Hematopoietic multipotent progenitor cell treated with erythropoietin and hydrocortisone succinate and interleukin-3 and kit ligand, for 15 days (in vitro differentiated cells): ENCODE measurements at places on chromosomes 5 and 9.
A peak's percentile ranks its signal among the peaks of the same experiment; 100 is the strongest.

- no peak for DNase-seq
These were observed 15.7 kb upstream of the TBC1D9B start for GRCh38 chr5:179923436-179923835.

GRCh38 chr5:15354021-15354420 lies 146.0 kb upstream of the FBXL7 start:
- DNase-seq, result no peak

GRCh38 chr9:86141843-86142242 lies 42.5 kb upstream of the GOLM1 start:
- no peak for DNase-seq

DNA sequence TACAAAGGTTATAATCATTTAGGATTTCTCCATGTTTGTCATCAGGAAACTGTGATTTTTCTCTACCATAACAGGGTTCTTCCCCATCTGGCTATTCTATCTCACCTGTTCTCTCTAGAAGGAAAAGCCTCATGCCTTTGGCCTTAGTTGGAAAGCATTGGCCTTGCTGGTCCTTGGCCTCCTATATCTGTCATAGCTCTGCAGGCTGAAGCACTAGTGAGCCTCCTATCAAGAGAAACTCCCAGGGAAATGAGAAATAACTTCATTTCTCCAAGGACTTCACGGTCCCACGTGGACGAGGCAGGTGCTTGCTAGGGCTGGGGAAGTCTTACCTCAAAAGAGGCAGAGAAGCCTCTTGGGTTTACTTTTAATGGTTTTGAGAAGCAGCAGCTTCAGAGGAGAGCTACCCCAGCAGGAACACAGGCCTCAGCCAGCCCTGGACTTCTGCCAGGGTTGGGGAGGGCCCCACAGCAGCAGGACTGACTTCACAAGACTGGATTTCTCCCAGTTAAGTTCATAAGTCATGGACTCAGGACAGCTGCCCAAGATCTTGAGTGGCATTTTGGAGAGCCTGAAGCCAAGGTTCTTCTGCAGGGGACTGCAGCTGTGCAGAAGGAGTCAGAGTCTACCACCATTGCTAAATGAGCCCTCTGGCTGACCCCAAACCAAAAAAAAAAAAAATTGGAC lies 15.8 kb upstream of the PSAT1 start:
- DNase-seq, result no peak

DNA sequence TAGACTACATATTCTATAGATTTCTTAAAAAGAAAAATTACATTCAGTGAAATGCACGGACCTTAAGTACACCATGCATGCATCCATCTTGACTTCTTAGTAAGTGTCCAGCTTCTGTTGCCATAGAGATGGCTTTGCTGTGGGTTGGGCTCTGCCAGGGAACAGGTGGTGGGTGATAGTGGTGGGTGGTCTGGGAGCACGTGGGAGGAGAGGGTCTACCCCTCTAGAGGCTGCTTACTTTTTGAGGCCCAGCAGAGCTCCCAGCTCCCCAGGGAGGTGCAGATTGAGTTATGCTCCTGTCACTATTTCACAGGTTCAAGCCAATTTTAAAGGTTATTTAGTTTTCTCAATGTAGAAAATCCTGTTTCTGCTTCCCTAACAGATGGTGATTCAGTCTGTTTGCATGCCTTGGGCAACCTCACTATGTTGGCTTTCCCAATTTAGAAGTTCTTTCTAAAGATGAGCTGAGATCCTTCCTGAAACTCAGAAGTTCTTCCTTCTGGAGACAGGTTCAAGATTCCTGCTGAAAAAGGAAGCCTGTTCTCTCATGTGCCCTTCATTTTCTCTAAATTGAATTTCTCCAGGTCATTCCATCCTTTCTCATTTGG lies 107.4 kb upstream of the LHFPL2 start:
- DNase-seq, result no peak

DNA sequence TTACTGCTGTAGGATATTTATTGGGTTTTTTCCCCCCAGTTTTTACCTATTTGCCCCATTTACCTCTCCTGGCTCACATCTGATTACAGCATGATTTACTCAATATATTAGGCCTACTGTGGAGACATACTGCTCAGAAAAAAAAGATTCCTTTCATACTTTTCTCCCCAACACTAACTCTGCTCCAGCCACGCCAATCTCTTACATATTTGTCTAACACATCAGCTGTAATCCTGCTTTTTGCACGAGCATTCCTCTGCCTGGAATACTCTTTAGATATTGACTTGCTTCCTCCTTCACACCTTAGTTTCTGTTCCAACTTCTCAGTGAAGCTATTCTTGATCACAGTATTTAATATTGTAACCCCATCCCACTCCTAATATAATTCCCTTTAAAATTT lies 158.1 kb upstream of the VCAN start:
- no peak for DNase-seq

DNA sequence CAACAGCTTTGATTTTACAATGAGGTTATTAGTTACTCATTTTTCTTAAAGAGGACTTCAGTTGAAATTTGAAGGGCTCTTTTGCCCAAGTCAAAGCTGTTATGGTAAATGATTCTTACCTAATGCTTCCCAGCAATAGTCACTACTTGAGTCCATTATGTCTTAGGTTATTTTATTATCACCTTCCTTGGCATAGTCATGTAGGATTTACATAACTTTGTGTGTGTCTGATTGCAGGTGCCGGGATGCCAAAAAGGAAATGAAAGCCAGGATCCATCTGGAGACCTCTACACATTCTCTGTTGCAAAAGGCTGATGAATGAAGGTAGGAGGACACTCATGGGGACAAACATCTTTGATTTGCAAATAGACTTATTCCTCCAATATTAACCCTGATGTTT lies 38.8 kb upstream of the PLPPR1 start:
- no peak for DNase-seq

GRCh38 chr9:23567516-23568165 lies 258.4 kb downstream of the ELAVL2 start:
- no peak for DNase-seq

DNA sequence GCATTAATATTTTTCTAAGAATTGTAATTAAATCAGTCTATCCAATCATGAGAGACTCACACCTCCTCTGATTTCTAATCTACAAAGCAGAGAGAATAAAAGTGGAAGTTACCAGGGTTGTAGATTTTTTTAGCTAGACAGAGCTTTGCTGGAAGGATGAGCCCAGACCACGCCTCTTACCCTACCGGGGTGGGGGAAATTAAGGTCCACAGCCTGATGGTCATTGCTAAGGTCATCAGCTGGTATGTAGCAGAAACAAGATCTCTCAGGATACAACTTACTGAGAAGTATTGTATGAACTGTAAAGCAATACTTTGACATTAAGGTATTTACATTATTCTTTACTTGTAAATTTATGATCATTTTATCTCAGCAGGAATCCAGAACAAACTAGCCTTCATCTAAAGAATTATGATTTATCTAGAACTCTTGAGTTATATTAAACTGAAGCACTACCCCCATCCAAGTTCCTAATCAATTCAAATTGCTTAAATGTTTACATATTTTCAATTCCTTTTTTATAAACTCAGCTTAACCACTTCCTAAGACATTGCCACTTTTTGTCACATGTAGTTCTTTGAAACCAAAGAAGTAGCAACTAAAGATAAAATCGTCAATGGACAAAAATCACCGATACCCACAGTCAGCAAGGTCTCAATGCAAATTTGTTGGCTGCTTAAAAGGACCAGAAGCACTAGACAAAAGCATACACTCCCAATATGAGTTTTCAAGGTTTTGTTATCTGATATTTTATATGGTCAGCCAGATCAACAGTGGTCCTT lies 225.8 kb upstream of the DAPK1 start:
- no peak for DNase-seq

- no peak for DNase-seq
These were observed at the start of gene GABRB2 for GRCh38 chr5:161546470-161547301. GABRB2 (minus strand) TSS chr5:161546725; CDS start chr5:161546643, 82 bp downstream.

- peak; percentile 92 for DNase-seq
These were observed at the start of the genes NDOR1 and TMEM203 for GRCh38 chr9:137205126-137206069. NDOR1 (plus strand) TSS chr9:137205700; CDS start chr9:137205778, 78 bp downstream. TMEM203 (minus strand) TSS chr9:137205648; CDS start chr9:137205414, 234 bp downstream.

- no peak for DNase-seq
These were observed 185.7 kb upstream of the VCAN start for GRCh38 chr5:83285661-83286398.

DNA sequence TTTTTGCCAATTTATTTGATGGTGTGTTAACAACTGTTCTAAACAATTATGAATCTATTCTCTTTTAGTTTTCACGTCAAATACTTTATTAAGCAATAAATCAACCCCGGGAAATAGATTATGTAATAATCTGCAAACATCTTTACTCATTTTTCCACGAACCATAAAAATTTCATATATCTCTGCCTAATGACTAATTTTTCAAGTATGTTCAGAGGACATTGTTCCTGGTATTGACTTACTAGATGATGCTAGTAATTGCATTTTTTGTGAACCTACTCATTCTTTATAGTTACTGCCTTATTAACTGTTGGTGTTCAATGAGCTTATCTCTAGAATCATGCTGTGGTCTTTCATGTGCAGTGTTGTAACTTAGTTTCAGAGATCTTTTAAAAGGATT lies 41.0 kb upstream of the FBN2 start:
- DNase-seq, result no peak

- DNase-seq, result no peak
These were observed 55.3 kb upstream of the POU4F3 start for GRCh38 chr5:146283344-146283761.

- peak; percentile 92 for DNase-seq
These were observed 50.4 kb downstream of the USP20 start for GRCh38 chr9:129885670-129886106.

- no peak for DNase-seq
These were observed 762.3 kb downstream of the PRELID2 start for GRCh38 chr5:145072889-145073288.

GRCh38 chr5:115435065-115435777 lies 109.4 kb downstream of the FEM1C start:
- DNase-seq, result no peak

DNA sequence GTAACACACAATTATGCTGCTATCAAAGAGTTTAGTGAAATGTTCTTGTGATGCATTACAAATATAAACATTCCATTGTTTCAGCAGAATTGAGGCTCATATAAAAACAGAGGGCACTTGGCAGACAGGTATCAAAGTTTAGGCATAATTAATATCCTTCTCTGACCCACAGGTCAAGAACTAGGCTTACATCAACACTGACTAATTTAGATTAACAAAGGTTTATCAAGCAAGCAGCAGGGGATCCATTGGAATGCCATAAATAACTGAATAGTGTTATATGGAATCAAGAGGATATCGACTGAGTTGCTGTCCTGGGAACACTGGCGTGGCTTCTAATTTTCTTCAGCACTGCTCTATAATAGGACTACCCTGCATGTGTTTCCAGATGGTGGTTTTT lies 414.5 kb upstream of the ARRDC3 start:
- DNase-seq, result no peak

DNA sequence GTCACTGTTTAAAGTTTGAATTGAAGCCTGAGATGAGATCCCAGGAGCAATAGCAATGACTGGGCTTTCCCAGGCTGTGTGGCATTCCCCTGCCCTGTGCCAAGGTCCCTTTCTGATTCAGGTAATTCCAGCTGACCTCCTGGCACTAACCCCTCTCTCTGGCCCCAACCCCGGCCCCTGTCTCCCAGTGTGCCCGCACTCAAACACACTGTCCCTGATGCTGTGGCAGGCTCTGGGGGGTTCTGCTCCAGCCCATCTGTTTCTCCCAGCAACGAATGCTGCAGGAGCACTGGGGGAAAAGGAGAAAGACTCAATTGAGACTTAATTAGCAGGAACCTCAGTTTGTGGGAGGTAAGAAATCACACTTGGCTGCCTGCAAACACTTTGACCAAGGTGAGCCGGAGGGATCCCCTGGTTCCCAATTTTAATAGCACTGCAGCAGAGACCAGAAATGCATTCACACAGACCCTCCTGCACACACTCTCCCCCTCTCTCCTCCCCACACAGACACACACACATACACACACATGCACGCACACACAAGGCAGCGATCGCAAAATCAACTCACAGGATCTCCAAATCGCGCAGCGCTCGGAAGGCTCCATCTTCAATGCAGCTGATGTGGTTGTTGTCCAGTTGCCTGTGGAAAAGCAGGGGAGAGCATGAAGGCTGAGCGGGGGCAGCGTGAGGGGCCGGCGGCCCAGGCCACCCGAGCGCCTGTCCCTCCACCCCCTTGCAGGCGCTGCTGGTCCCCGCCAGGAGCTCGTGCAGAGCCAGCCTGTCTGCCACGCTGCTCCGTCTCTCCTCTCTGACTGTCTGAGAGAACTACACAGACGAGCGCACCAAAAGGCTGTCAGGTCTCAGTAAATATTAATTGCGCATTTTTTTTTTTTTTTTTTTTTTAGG lies 265.1 kb upstream of the PANK3 start:
- no peak for DNase-seq

GRCh38 chr9:135075234-135076142 lies 12.0 kb upstream of the OLFM1 start:
- no peak for DNase-seq

GRCh38 chr5:87069974-87070608 lies 197.6 kb upstream of the RASA1 start:
- no peak for DNase-seq

- no peak for DNase-seq
These were observed 4.9 kb upstream of the TRAF1 start for GRCh38 chr9:120931231-120932085.

DNA sequence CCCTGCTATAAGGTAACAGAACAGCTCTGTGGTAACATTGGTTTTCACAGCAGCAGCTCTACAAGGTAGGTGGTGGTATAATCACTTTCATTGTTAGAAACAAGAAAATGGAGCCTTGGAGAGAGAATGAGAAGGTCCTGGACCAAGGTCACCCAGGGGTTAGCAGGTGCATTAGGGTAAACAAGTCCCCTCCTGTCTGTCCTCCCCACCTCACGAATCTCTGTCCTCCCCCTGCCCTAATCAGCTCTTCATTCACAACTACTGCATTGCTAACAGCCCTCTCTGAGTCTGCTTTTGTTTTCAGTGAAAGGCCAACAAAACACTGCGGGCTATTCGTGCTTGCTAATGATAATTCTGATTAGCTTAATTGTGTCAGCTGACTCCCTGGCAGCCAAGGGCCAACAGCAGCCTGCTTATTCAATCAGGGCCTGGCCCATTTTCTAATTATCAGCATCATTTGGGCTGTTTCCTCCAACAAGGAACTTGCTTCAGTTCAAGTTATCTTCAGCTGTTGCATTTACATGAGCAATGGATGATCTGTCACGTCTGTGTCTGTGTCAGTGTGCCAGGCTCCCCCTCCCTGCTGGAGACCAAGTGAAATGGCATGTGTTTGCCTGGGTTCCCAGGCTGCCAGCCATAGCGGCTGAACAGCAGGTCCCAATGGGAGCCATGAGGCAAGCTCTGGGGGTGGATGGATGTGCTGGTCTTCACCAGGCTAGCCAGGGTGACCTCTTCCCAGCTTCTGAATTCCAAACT lies 56.7 kb upstream of the EQTN start:
- DNase-seq, result no peak

DNA sequence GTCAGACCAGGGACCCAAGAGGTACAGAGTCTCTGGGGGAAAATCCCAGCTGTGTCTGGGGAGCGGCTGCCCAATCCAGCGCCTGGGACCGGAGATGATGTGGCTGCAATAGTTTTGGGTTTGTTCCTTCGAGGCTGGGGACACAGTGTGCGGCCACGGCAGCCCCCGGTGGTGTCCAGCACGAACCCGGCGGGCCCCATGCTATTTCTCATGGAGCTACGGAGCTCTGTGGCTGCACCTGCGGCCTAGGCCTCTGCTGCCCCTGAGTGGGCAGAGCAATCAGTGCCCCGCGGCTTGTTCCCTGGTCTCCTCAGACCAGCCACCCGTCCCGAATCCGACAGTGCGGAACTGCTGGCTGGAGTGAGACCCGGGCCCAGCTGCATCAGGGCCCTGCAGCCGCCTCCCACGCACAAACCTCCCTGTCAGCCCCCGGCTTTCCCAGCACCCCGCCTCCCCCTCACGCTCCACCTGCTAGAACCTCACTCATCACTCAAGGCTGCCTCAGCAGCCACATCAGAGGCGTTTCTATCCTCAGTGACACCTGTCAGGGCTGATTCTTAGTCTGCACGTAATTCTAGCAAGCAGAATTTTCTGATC lies 29.0 kb downstream of the SARDH start:
- DNase-seq, result no peak
